ENCODE measurements at places on chromosomes 1 and 21.

DNA sequence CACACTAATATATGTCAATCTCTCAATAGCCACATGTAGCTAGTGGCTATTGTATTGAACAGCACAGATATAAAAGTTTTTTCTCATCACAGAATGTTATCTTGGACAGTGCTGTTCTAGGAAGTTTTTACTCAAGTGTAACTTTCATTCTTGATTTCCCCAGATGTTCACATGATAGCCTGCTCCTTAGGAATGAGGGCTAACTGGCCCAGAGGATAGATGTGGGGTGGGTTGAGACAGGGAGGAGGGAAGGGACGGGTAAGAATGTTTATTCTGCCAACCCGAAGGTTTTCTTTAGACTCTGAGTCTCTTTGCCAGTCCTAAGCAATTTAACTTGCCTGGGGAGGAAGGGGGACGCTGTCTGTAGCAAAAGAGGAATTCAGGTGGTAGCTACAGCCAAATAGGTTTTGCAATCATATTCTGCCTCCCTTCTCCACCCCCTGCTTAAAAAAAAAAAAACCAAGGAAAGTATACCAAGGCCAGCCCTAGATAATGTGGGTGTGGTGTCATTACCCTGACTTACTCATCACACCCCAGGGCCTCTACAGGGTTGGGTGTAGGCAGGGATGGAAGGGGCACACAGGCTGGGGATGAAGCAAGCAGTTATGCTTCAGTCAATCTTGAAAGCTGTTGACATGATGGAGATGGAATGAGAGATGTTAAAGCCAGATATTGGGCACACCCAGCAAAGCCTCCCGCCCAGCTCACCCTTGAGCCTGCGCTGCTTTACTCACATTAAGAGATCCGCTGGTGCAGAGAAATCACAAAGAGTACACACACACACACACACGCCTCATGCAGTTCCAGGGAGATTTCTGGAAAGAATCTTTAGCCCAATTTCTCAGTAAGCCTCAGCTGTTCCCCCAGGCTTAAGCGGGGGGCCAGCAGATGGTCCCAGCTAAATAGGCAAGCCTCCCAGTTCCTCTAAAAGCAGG, 59.9 kb downstream of the PLXNA2 start:
- DNase-seq: no peak

GRCh38 chr1:221439747-221440501, 302.0 kb downstream of the DUSP10 start:
- DNase-seq: peak; percentile 19

DNA sequence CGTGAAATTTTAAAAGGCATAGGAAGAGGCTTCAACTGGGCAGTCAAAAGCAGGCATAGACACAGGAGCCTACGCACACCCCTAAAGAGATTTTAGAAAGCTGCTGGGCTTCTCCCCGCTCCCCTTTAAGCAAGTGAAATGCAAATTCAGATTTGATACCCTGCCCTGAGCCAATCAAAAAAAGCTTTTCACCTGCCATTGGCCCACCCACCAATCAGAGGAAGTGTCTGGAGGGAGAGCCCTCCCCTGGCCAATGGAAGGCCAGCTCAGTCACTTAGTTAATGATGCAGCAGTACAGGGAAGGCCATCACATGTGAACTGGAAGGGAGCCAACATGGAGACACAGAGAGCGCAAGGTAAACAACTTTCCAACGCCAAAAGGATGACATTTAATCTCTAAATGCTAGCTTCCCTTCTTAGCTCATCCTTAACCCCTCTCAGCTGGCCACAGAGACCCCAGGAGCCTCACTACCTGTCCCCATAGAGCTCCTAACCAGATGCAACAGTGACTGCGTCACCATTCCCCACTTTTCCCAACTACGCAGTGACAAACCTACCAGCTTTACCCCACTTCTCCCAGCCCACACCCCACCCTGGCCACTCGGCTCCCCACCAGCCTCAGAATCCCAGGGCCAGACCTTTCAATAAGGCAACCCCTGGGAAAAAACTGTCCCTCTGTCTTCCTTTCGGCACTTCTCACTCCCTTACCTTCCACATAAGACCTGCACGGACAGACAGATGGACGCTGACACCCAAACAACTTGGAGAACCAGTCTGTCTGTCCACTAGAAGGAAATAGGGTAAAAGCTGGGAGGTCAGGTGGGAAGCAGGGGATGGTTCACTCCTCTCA, 71.0 kb downstream of the CD46 start:
- no peak for DNase-seq

- DNase-seq: no peak
Observed at GRCh38 chr1:199040076-199040905, 401.5 kb downstream of the PTPRC start.

- DNase-seq: no peak
Observed at GRCh38 chr1:53016705-53017104, 45.3 kb upstream of the PODN start.

- peak; percentile 64 for DNase-seq
Observed at GRCh38 chr1:109277434-109278204, 5.3 kb downstream of the PSRC1 start.

DNA sequence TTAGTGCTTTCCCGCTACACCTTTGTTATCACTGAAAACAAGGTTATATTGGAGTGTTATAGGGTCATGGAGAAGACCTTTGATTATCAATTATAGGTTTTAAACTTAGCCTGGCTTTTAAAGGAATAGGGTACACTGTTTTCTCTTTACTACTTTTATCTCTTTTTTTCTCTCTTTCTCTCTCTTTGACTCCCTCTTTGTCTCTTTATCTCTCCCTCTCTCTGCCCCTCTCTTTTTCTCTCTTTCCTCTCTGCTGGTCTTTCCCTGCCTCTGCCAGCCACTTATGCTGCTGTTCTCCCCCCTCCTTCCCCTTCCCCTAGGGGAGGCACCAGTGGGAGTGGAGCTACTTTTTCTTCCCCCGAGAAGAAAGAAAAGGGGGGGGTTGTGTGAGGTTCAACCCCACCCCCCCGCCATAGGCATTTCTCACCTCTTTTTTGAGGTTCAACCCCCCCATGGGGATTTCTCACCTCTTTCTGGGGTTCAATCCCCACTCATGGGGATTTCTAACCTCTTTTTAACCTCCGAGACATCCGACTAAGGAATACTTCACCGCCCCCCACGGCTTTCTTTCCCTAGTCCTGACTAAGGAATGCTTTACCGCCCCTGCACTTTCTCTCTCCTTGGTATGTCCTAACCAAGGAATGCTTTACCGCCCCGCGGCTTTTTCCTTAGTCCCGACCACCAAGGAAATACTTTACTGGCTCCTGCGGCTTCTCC, 17.2 kb upstream of the ZBTB8B start:
- peak; percentile 38 for DNase-seq

GRCh38 chr1:203627851-203628200, 1.2 kb downstream of the ATP2B4 start:
- DNase-seq: no peak

DNA sequence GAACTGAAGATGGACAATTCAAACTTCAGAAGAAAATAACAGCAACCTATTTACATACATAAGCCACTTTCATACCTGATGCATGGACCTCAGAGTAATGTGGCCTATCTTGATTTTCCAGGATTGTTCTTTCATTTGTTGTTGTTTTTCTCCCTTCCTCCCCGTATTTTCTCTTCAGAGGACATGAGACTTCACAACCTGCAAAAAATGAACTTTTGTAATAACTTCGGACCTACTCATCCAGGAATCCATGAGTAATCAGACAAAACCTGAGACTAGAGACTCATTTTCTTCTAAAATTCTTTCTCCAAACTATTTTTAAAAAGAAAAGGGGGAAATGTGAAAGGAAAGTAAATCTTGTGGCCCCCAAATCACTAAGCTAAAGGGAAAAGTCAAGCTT, 17.6 kb upstream of the PLA2G5 start:
- no peak for DNase-seq

- DNase-seq: no peak
Observed at GRCh38 chr1:147919896-147920295, 8.3 kb upstream of the GPR89B start.

GRCh38 chr1:17258758-17259130, 9.8 kb downstream of the PADI3 start:
- no peak for DNase-seq

GRCh38 chr1:61642475-61643232, 82.3 kb downstream of the TM2D1 start:
- no peak for DNase-seq

DNA sequence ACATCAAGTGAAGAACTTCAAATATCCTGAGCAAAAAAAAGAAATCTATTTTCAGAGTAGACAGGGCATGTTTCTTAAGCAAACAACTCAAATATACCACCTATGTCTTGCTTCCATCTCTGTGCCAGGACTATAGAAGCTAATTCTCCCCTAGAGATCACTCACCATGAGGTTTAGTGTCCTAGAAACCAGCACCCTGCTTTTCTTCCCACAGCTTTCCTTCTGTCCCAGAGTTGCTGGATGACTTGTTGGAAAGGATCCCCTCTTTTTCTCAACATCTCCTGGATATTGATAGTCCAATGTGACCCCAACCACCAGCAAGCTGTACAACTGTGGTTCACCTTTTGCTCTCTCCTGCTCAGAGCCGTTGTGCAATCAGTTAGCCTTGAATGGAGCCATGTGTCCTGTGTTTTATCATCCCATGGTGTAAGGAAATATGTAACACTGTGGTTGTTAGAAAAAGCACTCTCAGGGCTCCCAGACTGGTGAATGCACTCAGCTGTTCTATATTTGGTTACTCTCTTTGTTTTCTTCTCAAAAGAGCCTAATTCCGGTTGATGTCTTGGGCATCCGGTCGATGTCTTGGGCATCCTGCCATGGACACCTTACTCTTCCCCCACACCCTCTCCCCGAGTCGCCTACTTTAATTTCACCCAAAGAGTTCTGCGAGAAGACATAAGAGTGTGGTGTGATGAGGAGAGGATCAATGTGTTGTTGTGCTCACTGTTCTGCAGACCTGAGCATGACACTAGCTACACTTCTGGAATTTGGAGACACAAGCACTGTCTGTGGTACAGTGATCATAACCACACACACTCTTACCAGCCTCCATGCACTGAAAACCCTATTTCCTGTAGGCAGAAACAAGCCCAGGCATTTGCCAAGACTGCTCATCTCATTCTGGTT, 1.7 kb downstream of the TNFSF4 start:
- DNase-seq: no peak

DNA sequence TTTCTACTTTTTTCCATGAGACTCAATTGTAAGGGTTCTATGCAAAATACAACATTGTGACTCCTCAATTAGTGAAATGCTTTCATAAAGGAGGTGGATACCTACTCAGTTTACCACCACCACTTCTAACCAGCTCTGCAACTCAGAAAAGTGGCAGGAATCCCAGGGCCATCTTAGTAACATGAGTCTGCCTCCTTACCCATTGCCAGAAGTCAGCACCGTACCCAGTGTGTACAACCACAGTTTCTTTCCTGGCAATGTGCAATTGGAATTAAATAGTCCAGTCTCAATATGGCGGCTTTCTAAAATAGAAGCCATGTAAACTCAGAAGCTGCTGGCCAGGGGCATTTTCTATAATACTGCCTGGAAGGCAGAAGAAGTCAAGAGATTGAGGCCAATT, 32.1 kb downstream of the TESK2 start:
- no peak for DNase-seq

GRCh38 chr1:65459397-65459768, 38.9 kb downstream of the LEPR start:
- peak; percentile 25 for DNase-seq

- no peak for DNase-seq
Observed at GRCh38 chr21:42164818-42165217, 54.1 kb upstream of the ABCG1 start.

DNA sequence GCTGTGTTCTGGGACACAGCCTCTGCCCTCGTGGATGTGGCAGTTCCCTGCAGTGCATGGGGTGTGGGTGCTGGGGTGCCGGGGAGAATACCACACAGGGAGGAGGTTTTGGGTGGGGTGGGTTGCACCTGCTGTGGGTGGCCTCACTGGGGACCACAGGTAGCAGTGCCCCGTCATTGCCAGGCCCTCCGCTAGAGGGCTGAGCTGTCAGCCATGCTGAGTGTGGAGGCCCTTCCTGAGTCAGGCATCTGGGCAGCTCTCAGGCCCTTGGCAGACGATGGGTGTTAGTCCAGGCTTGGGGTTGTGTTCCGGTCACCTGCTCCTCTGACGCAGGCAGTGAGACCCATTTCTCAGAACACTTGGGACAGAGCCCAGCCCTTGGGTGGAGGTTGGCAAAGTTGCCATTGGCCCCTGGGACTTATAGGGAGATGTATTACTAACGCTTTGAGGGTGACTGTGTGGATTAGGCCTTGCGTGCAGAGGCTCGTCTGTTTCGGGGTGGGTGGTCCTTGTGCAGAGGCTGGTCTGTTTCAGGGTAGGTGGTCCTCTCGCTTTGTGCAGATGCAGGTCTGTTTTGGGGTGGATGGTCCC, 23.9 kb downstream of the PCNT start:
- DNase-seq: no peak

Measured in foreskin melanocyte (primary cell).